Neuronal stem cell (in vitro differentiated cells): ENCODE measurements at places on chromosomes 2 and 18.

DNA sequence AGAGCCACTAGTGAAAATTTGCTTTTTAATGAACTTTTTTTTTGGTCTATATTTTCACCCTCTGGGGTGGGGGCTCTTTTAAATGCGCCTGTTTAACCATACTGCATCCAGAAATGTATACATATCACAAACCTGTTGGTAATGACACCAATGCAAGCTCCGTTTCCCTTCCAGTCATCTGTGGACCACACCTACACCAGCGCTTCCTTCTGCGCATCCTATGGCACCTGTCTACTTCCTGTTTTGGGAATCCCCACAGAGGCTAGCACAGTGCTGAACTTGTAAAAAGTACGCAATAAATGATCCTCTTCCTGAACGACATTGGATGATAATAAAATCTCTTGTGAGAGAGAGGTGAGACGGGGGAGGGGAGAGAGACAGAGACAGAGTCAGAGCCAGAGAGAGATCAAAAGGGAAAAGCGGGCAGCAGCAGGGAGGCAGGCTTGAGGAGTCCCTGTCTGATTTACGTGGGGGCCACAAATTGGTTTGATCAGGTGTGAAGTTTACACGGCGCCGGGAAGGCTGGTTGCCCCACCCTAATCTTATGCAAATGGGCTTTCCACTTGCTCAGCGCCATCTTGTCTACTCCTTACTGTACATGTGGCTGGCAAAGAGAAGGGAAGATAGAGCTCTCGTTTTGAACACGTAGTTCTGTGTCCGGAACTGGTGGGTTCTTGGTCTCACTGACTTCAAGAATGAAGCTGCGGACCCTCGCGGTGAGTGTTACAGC lies 38.1 kb upstream of the SLC38A11 start:
- no peak for DNase-seq

DNA sequence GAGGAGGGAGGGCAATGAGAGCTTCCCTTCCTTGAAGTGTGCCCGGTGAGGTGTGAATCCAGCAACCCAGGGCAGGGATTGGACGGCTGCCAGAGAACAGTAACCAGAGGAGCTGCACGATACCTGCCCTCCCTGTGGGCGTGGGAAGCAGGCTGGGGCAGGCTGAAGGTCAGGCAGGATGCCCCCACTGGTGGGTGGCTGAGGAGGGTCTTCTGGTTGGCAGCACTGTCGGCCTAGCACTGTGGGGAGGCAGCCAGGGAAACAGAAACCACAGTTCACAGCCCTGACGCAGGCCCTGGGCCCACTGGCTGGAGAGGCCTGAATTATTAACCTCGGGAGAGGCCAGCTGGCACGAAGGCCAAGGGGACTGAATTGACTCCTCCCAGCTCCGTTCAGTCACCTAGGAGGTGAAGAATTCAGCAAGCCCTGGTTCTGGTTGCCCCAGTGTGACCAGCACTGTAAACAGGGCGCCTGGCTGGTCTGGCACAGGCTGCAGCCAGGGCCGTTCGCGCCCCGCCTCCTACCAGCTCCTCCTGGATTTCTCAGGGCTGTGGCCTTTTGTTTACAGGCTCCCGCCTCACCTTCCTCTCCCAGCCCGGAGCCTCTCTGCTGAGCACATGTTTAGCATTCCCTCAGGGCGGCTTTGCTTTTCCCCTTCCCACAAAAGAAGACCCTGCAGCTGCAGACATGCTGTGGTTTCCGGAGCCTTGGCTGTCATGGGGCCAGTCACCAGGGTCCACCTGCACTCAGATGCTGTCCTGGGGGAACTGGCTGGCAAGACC lies 97.8 kb downstream of the B3GNT2 start:
- peak; percentile 20 for DNase-seq

- DNase-seq: no peak
These were observed 55.9 kb upstream of the BARD1 start for GRCh38 chr2:214865400-214865799.

- no peak for DNase-seq
These were observed 48.3 kb downstream of the THUMPD2 start for GRCh38 chr2:39730685-39731302.

DNA sequence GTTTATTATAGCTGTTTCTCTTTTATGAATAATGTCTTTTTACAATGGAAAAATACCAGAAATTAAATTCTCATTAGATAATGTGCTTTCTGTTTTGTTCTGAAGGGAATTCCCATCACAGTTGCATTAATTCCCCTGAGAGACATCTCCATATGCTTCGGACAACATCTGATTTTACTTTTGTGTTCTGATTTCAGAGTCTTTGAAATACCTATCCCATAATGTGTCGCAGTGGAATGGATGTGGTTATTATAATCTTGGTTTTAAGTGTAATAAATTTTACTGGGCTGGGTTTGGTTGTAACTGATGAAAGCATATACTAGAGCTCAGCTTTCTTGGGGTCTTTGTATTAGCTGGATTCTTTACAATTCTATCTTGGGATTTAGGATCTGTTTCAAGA lies 12.5 kb downstream of the SPTBN1 start:
- no peak for DNase-seq

DNA sequence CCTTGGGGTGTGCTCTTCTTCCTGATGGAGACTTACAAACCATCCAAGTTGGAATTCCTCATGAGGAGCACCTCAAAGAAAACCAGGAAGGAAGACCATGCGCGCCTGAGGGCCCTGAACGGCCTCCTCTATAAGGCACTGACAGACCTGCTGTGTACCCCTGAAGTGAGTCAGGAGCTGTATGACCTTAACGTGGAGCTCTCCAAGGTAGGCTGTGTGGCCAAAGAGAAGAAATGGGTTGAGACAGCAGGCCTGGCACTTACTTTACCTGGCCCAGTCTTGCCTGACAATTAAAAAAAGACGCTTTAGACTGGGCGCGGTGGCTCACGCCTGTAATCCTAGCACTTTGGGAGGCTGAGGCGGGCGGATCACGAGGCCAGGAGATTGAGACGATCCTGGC lies 3.1 kb downstream of the RBFA start:
- no peak for DNase-seq

DNA sequence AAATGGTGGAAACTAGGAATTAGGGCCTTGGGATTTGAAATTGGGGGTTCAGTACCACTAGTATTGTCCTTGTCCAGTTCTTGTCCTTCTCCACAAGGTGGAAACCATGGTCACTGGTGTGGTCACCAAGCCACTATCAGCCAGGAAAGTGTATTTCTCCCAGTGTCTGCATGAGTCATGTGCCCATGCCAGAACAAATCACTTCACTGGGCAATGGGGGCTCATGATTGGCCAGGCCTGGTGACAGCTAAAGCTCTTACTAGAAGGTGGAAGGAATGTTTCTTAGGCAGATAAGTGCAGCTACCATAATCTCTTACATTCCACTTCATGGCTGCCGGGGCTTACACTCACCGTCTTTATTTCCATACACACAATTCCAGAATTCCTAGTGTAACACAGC lies 124.8 kb upstream of the TACR1 start:
- DNase-seq: no peak

- DNase-seq: no peak
These were observed 85.1 kb downstream of the ARL4C start for GRCh38 chr2:234411793-234412192.

DNA sequence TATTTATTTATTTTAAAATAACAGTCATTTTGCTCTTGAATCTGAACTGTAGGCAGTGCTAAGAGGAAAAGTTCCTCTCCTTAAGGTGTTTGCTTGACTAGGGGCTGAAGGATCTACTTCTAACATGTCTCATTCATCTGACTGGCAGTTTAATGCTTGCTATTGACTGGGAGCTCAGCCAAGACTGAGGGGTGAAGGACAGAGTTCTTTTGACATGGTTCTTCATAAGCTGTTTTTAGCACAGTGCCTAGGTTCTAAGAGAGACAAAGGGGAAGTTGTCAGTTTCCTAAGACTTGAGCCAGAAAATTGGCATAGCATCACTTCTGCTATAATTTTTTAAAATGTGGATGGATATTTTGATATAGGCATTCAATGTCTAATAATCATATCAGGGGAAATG lies 73.0 kb downstream of the COMMD1 start:
- DNase-seq: no peak

DNA sequence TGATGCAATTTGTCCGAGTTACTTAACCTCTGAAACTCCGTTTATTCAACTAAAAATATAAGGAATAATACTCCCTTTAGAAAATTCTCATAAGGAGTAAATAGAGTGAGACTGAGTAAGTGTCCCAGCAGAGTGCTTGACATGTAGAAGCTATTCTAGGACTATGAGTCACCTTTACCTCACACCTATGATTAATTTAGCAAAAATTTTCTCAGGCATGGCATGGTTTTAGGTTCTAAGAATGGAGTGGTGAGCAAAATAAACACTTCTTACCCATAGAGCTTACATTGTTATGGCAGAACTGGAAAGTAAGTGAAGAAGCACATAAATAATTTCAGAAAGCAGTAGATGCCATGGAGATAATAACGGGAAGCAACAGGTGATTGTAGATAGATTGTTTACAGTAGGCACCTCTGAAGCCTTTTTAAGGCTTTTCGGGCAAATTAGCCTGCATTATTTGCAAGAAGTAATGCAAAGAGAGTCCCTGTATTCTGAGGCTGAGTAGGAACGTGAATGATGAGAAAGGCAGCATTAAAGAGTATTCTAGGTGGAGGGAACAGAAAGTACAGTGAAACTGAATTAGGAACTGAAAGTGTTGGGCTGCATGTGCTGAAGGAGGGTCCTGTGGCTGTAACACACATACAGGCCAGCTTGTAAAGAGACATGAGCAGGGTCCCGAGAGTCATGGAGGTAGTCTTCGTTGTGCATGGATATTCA lies 209.2 kb downstream of the ZNF407 start:
- DNase-seq: no peak

- DNase-seq: no peak
These were observed 92.4 kb downstream of the NCK2 start for GRCh38 chr2:105836840-105837692.

DNA sequence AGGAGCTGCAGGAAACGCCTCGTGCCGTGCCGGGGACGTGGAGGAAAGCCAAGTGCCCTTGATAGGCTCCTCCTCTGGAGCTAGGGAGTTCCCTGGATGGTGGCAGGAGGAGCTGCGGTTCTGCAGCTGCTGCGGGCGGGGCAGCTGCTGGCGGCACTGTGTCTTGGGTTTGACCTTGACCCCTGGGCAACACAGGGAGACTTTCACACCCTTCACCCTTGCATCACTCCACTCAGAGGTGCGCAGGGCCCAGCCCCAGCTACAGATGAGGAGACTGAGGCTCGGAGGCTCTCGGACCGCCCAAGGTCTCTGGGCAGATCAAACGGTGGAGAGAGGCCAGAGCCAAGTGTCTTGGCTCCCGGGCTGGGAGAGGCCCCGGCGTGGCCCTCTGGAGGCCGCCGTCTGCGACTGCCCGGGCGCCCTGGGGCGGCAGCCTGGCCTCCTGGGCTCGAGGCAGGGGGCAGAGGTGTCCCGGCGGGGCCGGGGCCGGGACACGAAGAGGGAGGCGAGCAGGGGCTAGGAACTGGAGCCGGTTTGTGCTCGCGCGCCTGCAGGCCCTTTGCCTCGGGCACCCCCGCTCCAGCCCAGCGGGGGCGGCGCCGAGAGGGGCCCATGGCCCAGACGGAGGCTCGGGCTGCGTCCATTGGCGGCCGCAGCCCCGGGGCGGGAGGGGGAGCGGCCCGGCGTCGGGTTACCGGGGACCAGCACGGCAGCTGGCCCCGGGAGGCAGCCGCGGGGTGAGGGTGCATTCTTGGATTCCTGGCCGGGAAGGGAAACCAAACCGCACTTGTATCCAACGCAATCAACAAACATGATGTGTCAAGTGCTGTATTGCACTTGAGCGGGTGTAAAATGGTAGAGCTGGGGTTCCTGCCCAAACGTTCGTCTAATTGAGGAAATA lies 129.6 kb upstream of the SLC1A4 start:
- peak; percentile 58 for DNase-seq

DNA sequence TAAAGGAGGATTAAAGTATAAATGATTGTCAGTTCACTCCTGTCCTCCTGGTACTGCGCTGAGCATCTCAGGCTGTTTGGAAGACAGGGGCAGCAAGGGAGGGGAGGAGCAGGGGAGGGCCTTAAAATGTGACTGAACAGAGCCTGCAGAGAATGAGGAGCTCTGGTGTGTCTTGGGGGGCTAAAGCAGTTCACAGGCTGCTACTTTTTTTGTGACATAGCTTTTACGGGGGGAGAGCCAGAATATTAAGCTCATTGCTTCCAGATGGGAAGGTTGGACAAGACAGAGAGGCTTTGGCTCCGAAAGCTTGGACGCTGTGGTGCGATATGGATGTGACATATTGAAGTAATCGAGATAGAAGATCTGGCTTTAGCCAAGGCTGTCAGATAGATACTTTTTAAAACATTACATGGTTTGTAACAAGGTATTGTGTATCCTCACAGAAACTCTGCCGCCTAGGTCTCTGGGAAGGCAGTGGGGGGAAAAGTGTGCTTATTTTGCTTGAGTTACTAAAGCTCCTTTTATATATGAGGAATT lies 40.5 kb downstream of the RDH14 start:
- no peak for DNase-seq

GRCh38 chr2:232581725-232582124 lies 31.2 kb downstream of the EIF4E2 start:
- no peak for DNase-seq

DNA sequence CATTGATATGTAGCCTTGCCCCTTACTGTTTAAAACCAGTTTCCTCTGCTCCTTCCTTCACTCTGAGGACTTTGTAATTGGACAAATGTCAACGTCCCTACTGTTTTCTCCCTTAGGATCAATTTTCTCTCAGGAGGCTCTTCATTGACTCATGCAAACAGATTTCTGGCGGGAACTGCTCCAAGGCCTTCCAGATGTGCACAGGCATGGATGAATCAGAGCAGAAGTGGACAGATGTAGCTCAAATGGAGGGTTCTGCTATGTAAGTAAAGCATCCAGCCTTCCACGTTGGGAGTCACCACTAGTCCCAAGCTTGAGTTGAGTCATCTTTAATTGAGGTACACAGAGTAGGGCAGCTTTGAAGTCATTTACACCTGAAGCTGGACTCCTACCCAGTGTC lies 34.1 kb upstream of the ZDBF2 start:
- no peak for DNase-seq

GRCh38 chr2:206984206-206984605 lies 44.9 kb downstream of the CPO start:
- DNase-seq: no peak

GRCh38 chr2:120817136-120817955 lies 81.7 kb downstream of the GLI2 start:
- no peak for DNase-seq

GRCh38 chr2:12456293-12457106 lies 260.2 kb upstream of the TRIB2 start:
- no peak for DNase-seq

DNA sequence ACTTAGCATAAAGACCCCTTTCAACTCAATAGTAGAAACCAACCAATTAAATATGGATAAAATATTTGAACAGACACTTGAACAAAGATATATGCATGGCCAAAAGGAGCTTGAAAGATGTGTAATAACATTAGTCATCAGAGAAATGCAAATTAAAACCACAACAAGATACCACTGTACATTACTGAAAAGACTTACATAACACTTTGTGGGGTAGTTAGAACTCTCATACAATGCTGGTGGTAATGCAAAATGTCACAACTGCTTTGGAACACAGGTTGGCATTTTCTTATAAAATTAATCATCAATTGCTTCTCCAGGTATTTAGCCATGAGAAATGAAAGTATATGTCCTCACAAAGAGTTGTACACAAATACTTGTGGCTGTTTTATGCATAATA lies 60.7 kb downstream of the TTC27 start:
- DNase-seq: no peak

- DNase-seq: no peak
These were observed 1.5 kb downstream of the ARL5A start for GRCh38 chr2:151826737-151827157.
